Umbilical cord (tissue), 2 donors: ENCODE measurements at places on chromosomes 2 and 18.

DNA sequence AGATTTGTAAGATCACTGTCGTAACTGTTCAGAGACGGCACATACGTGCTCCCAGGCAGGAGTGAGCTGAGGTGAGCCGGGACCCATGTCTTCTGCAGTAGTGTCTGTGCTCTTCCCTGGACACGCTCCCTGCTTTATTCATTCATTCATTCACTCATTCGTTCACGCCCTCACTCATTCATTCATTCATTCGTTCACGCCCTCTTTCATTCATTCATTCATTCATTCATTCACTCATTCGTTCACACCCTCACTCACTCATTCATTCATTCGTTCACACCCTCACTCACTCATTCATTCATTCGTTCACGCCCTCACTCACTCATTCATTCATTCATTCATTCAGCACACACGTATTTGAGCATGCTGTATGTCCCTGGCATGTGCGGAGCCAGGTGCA, 207.0 kb downstream of the GLI2 start:
- DNase-seq = no peak

GRCh38 chr2:170298861-170299429, 121.0 kb downstream of the MYO3B start:
- DNase-seq = no peak

DNA sequence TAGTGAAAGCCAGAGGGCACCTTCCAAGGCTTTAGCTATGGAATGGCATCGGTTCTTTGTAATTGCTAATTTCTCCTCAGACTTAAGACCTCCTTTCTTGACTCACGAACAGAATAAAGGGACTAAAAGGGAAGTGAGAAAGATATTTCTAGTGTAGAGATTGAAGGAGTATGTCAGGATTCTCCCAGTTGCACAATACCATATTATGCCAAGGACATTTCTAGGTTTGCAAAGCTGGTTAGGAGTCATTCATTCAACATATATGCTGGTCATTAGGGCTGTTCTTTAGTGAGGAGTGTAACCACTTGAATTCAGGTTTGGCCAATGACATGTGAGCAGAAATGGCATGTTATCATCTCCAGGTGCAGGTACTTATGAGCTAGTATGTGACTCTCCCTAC, 7.4 kb downstream of the REEP1 start:
- DNase-seq = no peak

DNA sequence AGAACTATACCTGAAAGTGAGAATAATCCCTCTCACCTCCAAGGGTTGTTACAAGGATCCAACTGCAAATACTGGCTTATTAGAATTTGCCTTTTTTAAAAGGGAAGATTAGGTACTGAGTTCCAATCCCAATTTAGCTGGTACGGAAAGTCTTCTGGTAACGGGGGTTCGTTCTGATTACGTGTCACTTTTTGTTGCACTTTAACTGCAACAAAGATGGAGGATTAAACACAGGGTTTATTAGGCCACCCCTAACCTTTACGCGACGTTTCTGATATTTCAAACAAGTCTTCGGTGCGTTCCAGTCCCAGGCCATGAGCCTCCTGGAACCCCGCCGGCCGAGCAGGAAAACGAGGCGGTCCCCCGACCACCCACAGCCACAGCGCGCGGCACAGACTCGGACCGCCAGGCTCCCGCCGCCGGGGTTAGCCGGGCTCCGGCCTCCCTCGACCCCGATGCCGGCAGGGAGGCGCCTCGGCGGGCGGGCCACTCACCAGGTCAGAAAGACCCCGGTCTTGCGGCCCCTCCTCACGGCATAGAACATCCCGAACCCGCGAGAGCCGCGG, 411 bp downstream of the RNASEH1 start:
- no peak for DNase-seq

- DNase-seq = no peak
These were observed 154.9 kb downstream of the CAPN13 start for GRCh38 chr2:30652271-30652915.

DNA sequence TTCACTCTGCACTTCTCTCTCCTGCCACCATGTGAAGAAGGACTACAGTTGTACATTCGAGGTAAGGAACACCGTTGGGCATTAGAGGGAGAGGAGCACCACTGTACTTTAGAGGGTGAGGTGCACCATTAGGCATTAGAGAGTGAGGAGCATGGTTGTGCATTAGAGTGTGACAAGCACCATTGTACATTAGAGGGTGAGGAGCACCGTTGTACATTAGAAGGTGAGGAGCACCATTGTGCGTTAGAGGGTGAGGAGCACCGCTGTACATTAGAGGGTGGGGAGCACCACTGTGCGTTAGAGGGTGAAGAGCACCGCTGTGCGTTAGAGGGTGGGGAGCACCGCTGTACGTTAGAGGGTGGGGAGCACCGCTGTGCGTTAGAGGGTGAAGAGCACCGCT, 20.8 kb upstream of the AGXT start:
- no peak for DNase-seq

- DNase-seq = peak; percentile 29
These were observed 193.6 kb downstream of the SH3RF3 start for GRCh38 chr2:109322641-109323040.

- no peak for DNase-seq
These were observed 578.6 kb upstream of the CHAC2 start for GRCh38 chr2:53188851-53189510.

- DNase-seq = no peak
These were observed 68.2 kb upstream of the STON1 start for GRCh38 chr2:48461721-48462120.

- DNase-seq = no peak
These were observed 233.1 kb downstream of the NR4A2 start for GRCh38 chr2:156099382-156099781.

- DNase-seq = no peak
These were observed 113.4 kb upstream of the TANK start for GRCh38 chr2:161046876-161047275.

GRCh38 chr2:239881031-239881471, 144.1 kb downstream of the NDUFA10 start:
- DNase-seq = no peak

GRCh38 chr2:60316381-60317033, 236.9 kb downstream of the BCL11A start:
- DNase-seq = no peak

- no peak for DNase-seq
These were observed 126.8 kb downstream of the CDH20 start for GRCh38 chr18:61459896-61460648.

- DNase-seq = no peak
These were observed 18.6 kb upstream of the NARS1 start for GRCh38 chr18:57640236-57640635.
